ENCODE measurements at places on chromosomes 6 and 20.

DNA sequence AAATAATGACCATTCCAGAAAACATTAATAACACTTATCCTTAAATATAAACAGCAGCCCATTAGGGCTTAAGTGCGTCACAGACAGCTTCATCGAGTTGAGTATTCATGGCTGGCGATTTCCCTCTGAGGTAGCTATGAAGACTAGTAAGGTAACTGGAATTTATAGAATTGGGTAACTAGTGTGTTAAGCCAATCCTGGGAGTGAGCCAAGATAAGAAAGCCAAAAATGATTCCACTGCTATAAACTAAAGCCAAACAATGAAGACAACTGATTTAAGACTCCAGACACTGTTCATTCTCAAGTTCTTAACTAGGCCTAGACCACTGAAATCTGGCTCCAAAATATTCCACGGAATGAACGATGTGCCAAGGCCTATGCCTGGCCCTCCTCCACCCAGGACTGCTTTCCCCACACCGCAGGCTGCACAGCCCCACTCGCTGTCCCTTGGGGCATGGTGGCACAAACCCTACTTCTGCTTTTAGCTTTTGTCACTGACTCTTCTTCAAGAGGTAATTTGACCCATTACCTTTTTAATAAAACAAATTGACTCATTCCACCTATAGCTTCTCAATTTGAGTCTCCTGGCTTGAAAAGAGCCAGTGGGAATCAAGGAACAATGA is 66.0 kb downstream of the BLOC1S5 start:
- no peak for DNase-seq

DNA sequence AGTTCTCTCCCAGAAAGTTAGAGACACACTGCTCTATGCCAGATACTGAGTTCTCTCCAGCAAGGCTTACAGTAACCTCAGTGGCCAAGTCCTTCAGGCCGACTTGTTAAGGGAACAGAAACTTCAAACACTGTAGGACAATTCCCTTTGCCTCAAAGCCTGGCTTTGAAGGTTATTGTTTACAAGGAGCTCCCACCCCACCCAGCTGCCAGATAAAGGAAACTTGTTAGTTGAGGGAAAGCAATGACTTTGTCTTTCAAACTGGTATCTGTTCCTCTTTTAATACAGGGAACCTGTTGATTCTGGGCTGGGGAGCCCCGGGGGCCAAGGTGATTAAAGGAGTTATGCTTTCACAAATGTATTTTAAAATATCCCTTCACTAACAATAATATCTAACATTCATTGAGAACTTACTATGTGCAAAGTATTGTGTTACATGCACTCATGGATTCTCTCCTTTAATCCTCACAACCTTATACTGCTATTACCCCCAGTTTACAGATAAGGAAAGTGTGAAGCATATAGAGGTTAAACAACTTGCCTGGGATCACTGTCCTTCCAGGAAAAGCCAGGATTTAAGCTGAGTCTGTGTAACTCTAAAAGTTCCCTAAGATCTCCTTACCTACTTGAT is 27.6 kb upstream of the CDKN1A start:
- DNase-seq, result no peak

DNA sequence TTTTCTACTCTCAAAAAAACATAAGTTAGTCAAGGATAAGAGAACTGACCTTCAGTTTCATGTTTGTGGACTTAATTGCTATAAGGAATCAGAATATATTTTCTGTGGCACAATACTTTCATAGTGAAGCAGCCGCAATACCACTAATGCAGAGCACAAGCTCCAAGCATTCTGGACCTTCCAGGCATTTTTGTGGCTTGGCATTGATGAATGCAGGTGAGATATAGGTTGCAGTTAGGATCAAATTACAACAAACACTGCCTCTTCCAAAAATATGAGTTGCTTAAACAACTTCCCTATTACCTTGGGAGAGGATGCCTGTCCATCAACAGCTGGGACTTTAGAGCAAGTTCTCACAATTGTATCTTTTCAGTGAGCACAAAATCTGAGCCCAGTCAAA is 162.8 kb upstream of the RSPO3 start:
- DNase-seq, result no peak

GRCh38 chr6:83313882-83314281 is 117.0 kb downstream of the ME1 start:
- no peak for DNase-seq

DNA sequence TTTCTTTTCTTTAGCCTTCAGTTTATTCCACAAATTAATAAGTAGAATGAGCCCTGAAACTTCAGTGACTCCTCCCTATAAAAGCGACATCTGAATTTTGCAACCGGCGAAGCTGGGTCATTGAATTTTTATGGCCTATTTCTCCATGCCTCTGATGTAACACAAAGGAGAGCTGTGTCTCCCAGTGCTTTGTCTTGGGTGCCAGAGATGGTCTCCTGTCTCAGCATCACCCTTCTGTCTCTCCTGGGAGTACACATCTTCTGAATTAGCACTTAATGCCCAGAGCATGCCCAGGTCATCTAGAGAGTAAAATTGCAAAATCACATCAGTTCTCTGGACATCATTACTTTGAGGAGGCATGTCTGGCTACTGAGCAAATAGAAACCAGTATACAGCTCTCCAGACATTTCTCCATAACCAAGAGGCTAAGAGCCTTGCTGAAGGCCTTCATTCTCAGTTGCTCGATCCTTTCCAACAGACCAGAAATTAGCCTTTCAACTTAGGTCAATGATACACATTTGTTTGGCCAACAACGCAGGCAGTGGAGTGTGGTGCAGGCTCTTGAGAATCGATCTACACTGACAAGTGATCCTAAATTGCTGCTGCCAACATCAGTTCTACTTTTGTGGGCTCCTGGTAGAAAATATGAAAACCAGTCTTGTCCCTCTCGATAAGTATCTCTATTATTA is 176.0 kb upstream of the FOXQ1 start:
- no peak for DNase-seq

- DNase-seq, result no peak
Observed at GRCh38 chr6:5634525-5634924, 372.2 kb downstream of the NRN1 start.

Measured in NCI-H2081 treated with DMSO at 0.1 percent for 48 hours (cell line).